ENCODE measurements at places on chromosomes 4 and X. TPM values are rescaled to one million over a fixed set of nuclear protein-coding genes. Genes with fewer than 3 reads are reported as not detected.

- no peak overlapping the region for H3K4me3 ChIP-seq
- no peaks in the 10 kb centered on the region for H3K36me3 ChIP-seq
- no peak overlapping the region for H3K27ac ChIP-seq
- H3K27me3 ChIP-seq = no peaks in the 10 kb centered on the region
- no peak for DNase-seq
Measured at GRCh38 chrX:37330642-37331041, 18.5 kb upstream of the PRRG1 start.

- H3K4me3 ChIP-seq = no peak overlapping the region
- no peaks in the 10 kb centered on the region for H3K4me1 ChIP-seq
- no peak overlapping the region for H3K27ac ChIP-seq
Measured at GRCh38 chrX:126799059-126799458, 20.5 kb upstream of the PRR32 start.

- H3K27me3 ChIP-seq = no peaks in the 10 kb centered on the region
- no peak overlapping the region for H3K4me3 ChIP-seq
- DNase-seq = no peak
Measured at GRCh38 chr4:81607950-81608349, 136.2 kb upstream of the RASGEF1B start.

The FAM47A gene
- not detected for total RNA-seq

The MEPE gene
- total RNA-seq = not detected

- H3K4me1 ChIP-seq = no peaks in the 10 kb centered on the region
- DNase-seq = no peak
- H3K27me3 ChIP-seq = no peaks in the 10 kb centered on the region
- H3K36me3 ChIP-seq = no peaks in the 10 kb centered on the region
- no peak overlapping the region for H3K4me3 ChIP-seq
Measured at GRCh38 chr4:188021548-188022249, 26.1 kb downstream of the ZFP42 start.

The GPR82 gene
- total RNA-seq = not detected

GRCh38 chr4:184384810-184385557 lies 89.4 kb downstream of the IRF2 start:
- H3K4me3 ChIP-seq = no peak overlapping the region
- DNase-seq = no peak
- peaks cover 39% of the 10 kb centered on the region for H3K4me1 ChIP-seq
- H3K27ac ChIP-seq = peak overlapping the region; percentile 79

DNA sequence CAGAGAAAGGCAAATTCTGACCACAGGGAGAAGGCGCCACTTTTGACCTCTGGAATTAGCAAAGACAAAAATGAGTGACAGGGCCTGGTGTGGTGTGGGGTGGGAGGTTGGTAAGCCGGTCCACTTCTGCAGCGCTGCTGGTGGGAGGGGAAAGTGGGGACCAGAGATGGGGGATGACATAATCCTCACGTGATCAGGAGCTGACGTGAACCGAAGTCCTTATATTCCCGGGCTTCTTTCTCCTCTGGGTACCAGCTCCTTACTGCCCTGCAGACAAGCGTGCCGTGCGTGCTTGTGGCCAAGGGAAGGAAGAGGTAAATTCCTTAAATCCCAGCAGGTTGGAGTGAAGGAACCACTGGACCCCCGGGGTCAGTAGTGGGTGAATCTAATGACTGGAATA lies at the start of gene TCEAL7:
Gene TCEAL7 (plus strand): TSS at position 249 of the 400 bp plus-strand sequence. CDS start 1,165 bp downstream, outside the sequence.
- H3K27ac ChIP-seq = no peak within 1 kb of the TSS
- no peak for DNase-seq
- no peaks in the 10 kb centered on the region for H3K4me1 ChIP-seq
- H3K4me3 ChIP-seq = peak within 1 kb of the TSS; percentile 7

The PNCK gene
- total RNA-seq = 2.3 TPM

- no peaks in the 10 kb centered on the region for H3K36me3 ChIP-seq
- peaks cover 3% of the 10 kb centered on the region for H3K4me1 ChIP-seq
- no peak overlapping the region for H3K27ac ChIP-seq
- DNase-seq = no peak
Measured at GRCh38 chrX:136159611-136160025, 12.3 kb downstream of the FHL1 start.
